Melanocyte of skin (primary cell): ENCODE measurements at places on chromosomes 13 and 19. TPM values are rescaled to one million over a fixed set of nuclear protein-coding genes. Genes with fewer than 3 reads are reported as not detected.

Gene CCNA1
- total RNA-seq, result 4.0 and 10.0 TPM in 2 replicates

Gene NLRP9
- total RNA-seq, result not detected in 2 replicates

Gene GPC6
- 0.34 and 0.36 TPM in 2 replicates for total RNA-seq

Gene IGLON5
- not detected in 2 replicates for total RNA-seq

Gene LRG1
- not detected in 2 replicates for total RNA-seq

Gene PCDH17
- total RNA-seq, result 0.15 TPM in 1 of 2 replicates, not detected in the other

Gene GFY
- total RNA-seq, result not detected in 2 replicates

Gene TTC9B
- not detected in 2 replicates for total RNA-seq

Gene CPB2
- not detected in 2 replicates for total RNA-seq

Gene ZNF439
- 24.8 and 34.9 TPM in 2 replicates for total RNA-seq

Gene ZNF667
- total RNA-seq, result 5.5 and 7.3 TPM in 2 replicates

Gene MED4
- 11.0 and 17.1 TPM in 2 replicates for total RNA-seq

Gene PSG3
- total RNA-seq, result not detected in 2 replicates

Gene LILRB1
- total RNA-seq, result not detected in 2 replicates

Gene ZNF71
- 8.3 and 8.7 TPM in 2 replicates for total RNA-seq

Gene PLIN5
- total RNA-seq, result not detected in 2 replicates

Gene TINCR
- not detected in 2 replicates for total RNA-seq

Gene NCAN
- total RNA-seq, result not detected in 2 replicates

Gene SWSAP1
- 1.2 and 1.3 TPM in 2 replicates for total RNA-seq

Gene RNF113B
- not detected in 2 replicates for total RNA-seq

Gene HRC
- total RNA-seq, result not detected in 2 replicates

Gene CAPN12
- not detected in 2 replicates for total RNA-seq

Gene STX10
- 57.5 and 68.3 TPM in 2 replicates for total RNA-seq

Gene ICAM5
- total RNA-seq, result under 0.01 TPM in 1 of 2 replicates, not detected in the other

Gene ATP4B
- total RNA-seq, result not detected in 2 replicates

Gene KIR3DL1
- not detected in 2 replicates for total RNA-seq

Gene SPRY2
- total RNA-seq, result 5.5 and 31.3 TPM in 2 replicates

Gene CYP4F8
- not detected in 2 replicates for total RNA-seq

Gene RPL18A
- total RNA-seq, result 673 and 1,051 TPM in 2 replicates

Gene WDR83
- total RNA-seq, result 8.6 and 8.7 TPM in 2 replicates

Gene CEACAM21
- total RNA-seq, result not detected in 2 replicates

Gene SHC2
- not detected in 2 replicates for total RNA-seq

Gene IGFLR1
- 0.69 and 2.2 TPM in 2 replicates for total RNA-seq

Gene GRIN2D
- 0.36 and 1.0 TPM in 2 replicates for total RNA-seq

Gene P2RY11
- total RNA-seq, result 1.4 and 4.0 TPM in 2 replicates
